Smooth muscle cell of the coronary artery (primary cell): ENCODE measurements at places on chromosomes 1 and 21. TPM values are rescaled to one million over a fixed set of nuclear protein-coding genes. Genes with fewer than 3 reads are reported as not detected.

Gene EPB41
- 8.6 and 21.2 TPM in 2 replicates for total RNA-seq

Gene GJA8
- not detected in 2 replicates for total RNA-seq

Gene C1orf94
- total RNA-seq: not detected in 2 replicates

Gene PTPN7
- total RNA-seq: not detected in 2 replicates

Gene ZNF683
- total RNA-seq: not detected in 2 replicates

Gene TLR5
- total RNA-seq: 1.3 TPM in 1 of 2 replicates, not detected in the other

Gene ASPM
- 0.47 and 6.1 TPM in 2 replicates for total RNA-seq

Gene FMOD
- total RNA-seq: 7.1 and 24.5 TPM in 2 replicates

Gene TMCO4
- total RNA-seq: 5.3 and 8.9 TPM in 2 replicates

Gene LENEP
- total RNA-seq: 0.68 TPM in 1 of 2 replicates, not detected in the other

Gene LCE2A
- not detected in 2 replicates for total RNA-seq

Gene RNF186
- not detected in 2 replicates for total RNA-seq

Gene BRDT
- total RNA-seq: not detected in 2 replicates

Gene CD52
- total RNA-seq: not detected in 2 replicates

Gene KCNC4
- total RNA-seq: 1.2 and 5.3 TPM in 2 replicates

Gene GJA4
- total RNA-seq: 0.12 and 40.6 TPM in 2 replicates

Gene ECM1
- total RNA-seq: 7.6 and 8.4 TPM in 2 replicates

Gene CD101
- under 0.01 and 0.15 TPM in 2 replicates for total RNA-seq

Gene RHEX
- total RNA-seq: not detected in 2 replicates

Gene FOXD2
- 0.08 TPM in 1 of 2 replicates, not detected in the other for total RNA-seq

Gene AMY2A
- not detected in 2 replicates for total RNA-seq

Gene ZMYM1
- total RNA-seq: 13.0 TPM in 2 replicates

Gene ERICH3
- under 0.01 TPM in 1 of 2 replicates, not detected in the other for total RNA-seq

Gene NBPF10
- 1.9 and 2.3 TPM in 2 replicates for total RNA-seq

Gene FCGR2B
- total RNA-seq: not detected in 2 replicates

Gene FCAMR
- not detected in 2 replicates for total RNA-seq

Gene F13B
- not detected in 2 replicates for total RNA-seq

Gene RGS8
- not detected in 2 replicates for total RNA-seq

Gene KPRP
- not detected in 2 replicates for total RNA-seq

Gene ELF3
- total RNA-seq: 0.45 TPM in 1 of 2 replicates, not detected in the other

Gene PTGER3
- 0.45 and 6.7 TPM in 2 replicates for total RNA-seq

Gene CLCNKB
- total RNA-seq: 0.08 TPM in 1 of 2 replicates, not detected in the other

Gene EPS8L3
- not detected in 2 replicates for total RNA-seq

Gene MAST2
- 11.4 and 14.0 TPM in 2 replicates for total RNA-seq

Gene GJB3
- 0.75 TPM in 1 of 2 replicates, not detected in the other for total RNA-seq

Gene ZBTB8A
- total RNA-seq: 3.7 and 7.4 TPM in 2 replicates

Gene AKR7A3
- total RNA-seq: 0.12 and 0.15 TPM in 2 replicates

Gene CLDN17
- not detected in 2 replicates for total RNA-seq

Gene NPR1
- total RNA-seq: 0.08 and 19.8 TPM in 2 replicates

Gene TP73
- total RNA-seq: not detected in 2 replicates

Gene TCHH
- 0.08 and 0.12 TPM in 2 replicates for total RNA-seq

Gene SERPINC1
- total RNA-seq: not detected in 2 replicates

Gene SRM
- total RNA-seq: 9.5 and 18.5 TPM in 2 replicates

Gene SPRR2F
- not detected in 2 replicates for total RNA-seq
